Fibroblast of skin of scalp (primary cell): ENCODE measurements at places on chromosomes 6 and 20.

- no peak for DNase-seq
Observed at GRCh38 chr6:118650582-118651281, 659 bp downstream of the CEP85L start.

- DNase-seq = no peak
Observed at GRCh38 chr6:133390168-133390567, 149.0 kb downstream of the EYA4 start.

- no peak for DNase-seq
Observed at GRCh38 chr20:4998160-4998651, 3.1 kb downstream of the SLC23A2 start.

- DNase-seq = no peak
Observed at GRCh38 chr20:3231116-3231515, 7.9 kb downstream of the SLC4A11 start.

DNA sequence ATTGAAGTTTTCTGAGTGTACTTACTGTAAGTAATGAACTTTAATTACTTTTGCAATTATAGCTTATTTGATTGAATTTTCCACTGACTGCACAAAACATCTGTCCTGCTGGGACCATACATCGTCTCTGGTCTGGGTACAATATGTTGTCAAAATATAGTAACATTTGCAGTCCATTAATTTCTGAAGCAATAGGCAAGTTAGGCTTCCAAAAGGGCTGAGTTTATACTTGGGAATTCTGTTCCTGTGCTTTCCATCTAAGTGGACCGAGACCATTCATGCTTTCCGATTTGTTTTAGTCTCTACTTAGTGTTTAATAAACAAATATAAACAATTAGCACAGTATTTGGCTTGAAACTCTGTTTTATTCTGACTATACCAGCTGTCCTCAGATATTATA lies 139.3 kb downstream of the RFPL4B start:
- no peak for DNase-seq

DNA sequence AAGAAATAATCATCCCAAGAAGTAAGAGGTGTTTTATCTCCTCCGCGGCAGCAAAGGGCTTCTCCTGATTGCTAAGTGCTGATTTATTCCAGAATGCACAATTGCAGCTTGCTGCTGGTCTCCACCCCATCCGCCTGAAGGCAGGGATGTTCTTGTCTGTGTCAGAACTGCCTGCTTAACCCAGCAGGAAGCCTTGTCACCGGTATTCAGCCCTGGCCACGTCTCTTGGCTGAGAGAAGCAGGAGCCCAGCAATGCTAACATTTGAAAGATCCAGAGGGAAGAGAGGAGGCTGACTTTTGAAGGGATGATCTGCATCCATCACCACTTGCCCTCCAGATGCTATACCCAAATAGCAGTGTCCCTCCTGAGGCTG lies 4.2 kb downstream of the SCML4 start:
- DNase-seq = peak; percentile 42

- DNase-seq = no peak
Observed at GRCh38 chr6:38221251-38221650, 401.7 kb downstream of the ZFAND3 start.

DNA sequence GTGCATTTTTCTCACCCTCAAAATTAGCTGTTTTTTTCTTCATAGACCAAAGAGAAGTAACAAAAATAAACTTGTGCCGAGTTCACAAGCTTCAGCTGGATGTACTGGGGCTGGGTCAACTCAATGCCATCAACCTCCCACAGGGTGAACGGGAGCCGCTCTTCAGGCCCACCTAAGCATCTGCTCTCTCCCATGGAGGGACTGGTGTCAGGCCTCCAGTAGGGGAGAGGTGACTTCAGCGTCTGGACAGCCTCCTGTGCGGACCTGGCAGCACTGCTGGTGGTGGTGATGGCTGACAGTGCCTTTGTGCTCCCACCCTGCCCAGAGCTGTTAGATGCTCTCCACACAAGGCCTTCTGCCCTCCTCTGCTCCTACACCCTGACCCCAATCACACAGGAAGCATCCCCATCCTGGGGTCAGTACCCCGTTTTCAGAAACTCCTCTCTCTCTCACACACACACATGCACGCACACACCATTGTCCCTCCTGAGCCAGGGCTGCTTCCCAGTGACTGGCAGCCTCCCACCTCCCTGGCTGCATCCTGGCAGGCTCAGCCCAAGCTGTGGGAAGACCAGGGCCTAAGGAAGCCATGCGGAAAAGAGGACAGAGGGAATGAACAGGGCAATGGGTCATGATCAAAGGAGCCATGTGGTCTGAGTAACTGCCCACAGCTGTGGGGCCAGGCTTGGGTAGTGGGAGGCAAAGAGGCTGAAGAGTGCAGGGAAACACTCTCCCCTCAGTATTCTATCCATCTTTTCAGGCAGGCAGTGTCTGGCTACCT lies 17.7 kb downstream of the CST8 start:
- DNase-seq = no peak

- no peak for DNase-seq
Observed at GRCh38 chr20:6007094-6007528, 46.7 kb downstream of the LRRN4 start.

DNA sequence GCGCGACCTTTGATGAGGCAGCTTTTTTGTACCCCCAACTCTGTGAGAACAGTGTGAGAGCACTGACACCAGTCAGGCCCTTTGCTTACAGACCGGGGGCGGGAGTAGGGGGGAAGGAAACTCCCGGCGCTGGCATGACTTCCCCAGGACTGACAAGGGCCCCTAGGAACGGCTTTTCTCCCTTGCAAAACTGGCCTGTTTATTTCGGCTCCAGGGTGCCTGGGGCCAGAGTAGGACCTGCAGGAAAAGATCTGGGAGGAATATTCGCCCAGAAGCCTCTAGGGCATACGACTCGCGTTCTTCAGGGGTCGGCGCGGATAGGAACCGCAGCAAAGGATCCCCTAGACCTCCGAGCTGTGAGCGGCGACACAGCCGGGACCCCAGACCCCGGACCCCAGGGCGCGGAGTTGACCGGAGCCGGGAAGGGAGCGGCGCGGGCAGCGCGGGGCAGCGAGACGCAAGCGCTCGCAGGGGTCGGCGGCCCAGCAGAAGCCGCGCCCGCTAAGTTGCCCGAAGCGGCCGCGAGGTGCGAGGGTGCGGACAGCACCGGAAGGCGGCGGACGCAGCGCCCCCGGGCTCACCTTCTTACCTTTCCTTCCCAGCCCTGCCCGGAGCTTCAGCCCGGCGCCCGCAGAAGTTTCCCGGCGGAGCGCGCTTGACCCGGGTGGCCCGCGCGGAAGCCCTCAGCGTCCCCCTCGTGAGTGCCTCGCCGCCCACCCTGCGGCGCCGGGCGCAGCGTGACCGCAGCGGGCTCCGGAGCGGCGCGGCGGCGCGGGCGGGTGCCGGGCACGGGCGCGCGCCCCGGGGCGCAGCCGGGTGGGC lies at the start of gene POPDC3:
Gene POPDC3 (minus strand): TSS at position 771 of the 822 bp plus-strand sequence. CDS start 18,105 bp downstream, outside the sequence.
- DNase-seq = peak; percentile 63

DNA sequence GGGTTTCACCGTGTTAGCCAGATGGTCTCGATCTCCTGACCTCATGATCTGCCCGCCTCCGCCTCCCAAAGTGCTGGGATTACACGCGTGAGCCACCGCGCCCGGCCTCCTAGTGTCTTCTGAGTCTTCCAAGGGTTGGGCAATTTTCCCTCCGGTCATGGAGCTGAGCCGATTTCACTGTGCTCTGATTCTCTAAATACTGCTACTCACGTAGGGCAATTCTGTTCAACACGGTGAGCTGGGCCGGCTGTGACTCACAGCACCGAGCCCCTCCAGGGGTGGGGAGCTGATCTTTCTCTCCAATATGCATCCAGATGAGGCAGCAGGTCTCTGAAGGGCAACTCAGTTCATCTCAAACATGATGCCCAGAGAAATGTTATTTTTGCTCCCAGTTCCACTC lies 71.6 kb upstream of the CD93 start:
- no peak for DNase-seq

DNA sequence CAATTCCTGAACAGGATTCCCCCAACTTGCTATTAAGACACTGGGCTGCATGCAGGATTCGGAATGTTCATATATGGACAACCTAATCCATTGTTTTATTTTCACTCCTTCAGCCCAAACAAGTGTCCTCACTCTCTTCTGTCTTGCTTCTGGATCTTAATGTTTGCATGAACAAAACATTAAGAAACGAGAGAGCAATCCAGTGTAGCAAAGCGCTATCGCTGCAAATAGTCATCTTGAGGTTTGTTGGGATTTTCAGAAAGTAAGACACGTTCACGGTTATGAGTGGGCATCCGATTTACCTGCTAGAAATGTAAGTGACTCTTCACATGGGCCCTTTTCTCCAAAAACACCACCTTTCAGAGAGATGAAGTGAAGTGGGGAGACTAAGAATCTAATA lies 156.4 kb downstream of the MBOAT1 start:
- no peak for DNase-seq

DNA sequence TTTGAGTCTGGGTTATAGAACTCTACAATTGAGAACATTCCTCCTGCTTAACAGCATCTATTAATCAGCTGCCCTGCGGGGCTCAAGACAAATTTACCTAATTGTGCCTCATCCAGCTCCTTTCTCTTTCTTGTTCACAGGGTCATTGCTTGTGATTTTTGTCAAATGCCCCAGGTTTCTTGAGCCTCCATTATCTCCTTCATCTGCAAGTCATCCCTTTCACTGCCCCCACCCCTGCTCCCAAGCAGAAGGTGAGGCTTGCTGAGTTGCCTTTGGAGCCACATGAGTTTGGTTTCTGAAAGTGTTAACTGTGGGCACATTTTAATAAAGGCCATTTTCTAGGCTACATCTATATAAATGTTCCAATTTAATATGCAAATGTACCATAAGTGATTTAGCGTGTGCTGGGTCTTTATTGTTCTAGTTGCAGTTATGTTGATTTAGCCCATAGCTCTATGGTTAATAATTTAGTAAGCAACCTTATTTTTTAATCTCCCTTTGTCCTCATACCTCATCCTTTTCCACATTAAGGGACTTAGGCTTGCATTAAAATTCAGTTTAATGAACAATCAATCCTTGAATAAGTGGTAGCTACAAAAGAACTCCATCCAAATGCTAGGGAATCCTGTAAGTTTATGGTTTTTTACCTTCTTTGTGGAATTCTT lies 56.1 kb downstream of the VSTM2L start:
- DNase-seq = no peak

DNA sequence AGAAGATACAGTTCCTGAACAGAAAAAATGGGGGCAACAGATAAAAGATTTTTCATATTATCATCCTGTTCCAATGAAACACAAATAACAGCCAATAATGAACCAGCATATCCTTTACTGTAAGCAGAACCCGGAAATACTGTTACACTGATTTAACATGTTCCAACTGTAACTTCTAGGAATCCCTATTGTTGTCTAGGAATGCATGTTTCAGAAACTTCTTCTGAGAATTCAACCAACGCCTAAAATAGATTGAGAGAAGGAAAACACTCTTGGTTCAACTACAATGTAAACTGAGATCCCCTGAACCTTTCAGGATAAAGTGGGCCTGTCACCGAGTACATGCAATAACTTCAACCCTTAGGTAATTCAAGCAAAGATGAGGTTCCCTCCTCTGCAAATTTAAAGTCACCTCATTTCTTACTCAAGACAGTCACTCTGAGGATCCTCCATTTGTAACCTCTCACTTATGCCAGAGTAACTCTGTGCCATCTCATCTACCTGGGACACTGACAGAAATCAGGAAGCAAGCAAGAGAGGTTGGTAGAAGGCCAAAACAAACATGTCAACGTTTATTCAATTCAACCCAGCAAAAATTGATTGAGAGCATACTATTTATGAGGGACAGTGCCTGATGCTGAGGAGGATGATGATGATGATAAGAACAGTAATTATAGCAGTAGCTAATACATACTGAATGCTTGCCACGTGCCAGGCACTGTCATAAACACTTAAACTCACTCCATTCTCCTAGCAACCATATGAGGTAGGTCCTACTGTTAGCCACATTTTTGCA lies 14.1 kb downstream of the UBE3D start:
- DNase-seq = no peak

GRCh38 chr20:47984437-47984836 lies 199.2 kb upstream of the SULF2 start:
- DNase-seq = no peak

- no peak for DNase-seq
Observed at GRCh38 chr6:133621751-133622150, 267.2 kb upstream of the TCF21 start.

- no peak for DNase-seq
Observed at GRCh38 chr6:169022079-169022478, 231.6 kb downstream of the THBS2 start.

- no peak for DNase-seq
Observed at GRCh38 chr6:140393665-140394540, 1019.5 kb upstream of the CITED2 start.

- DNase-seq = no peak
Observed at GRCh38 chr6:111888928-111889695, 15.9 kb upstream of the FYN start.

- DNase-seq = no peak
Observed at GRCh38 chr20:3896853-3897583, 7.8 kb downstream of the PANK2 start.

DNA sequence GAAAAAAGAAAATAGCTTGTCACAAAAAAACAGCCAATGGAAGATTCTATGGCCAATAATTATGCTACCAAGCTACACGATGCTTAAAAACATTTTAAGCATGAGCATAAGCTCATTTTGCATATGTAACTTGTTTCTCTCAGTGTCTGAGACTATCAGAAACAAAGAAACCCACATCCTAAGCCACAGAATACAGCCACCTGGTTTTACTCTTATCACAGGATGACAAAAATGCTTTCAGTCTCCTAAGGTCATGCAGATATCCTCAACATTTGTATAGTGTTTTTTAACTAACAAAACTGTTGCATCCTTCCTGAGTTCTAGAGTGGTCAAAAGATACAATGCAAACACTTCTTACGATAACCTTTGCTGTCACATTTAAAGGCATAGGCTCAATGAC lies 172.1 kb upstream of the RUNX2 start:
- DNase-seq = no peak

GRCh38 chr6:89024456-89024855 lies 56.1 kb upstream of the PNRC1 start:
- no peak for DNase-seq

DNA sequence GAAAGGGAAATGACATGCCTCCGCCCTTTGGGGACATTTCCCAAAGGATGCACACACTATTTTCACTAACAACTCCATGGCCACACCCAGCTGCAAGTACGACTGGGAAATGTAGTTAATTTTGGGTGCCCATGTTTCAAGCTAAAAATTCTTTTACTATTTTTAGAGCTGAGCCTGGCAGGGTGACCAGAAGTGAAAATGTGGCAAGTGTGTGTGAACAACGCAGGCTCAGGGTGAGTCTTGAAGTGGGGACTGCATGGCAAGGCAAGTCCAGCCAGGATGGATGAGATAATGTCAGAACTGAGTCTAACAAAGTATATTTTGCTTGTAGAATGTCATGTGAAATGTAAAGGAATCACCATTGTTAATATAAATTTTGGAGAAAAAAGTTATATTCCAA lies 17.0 kb upstream of the CD109 start:
- no peak for DNase-seq

DNA sequence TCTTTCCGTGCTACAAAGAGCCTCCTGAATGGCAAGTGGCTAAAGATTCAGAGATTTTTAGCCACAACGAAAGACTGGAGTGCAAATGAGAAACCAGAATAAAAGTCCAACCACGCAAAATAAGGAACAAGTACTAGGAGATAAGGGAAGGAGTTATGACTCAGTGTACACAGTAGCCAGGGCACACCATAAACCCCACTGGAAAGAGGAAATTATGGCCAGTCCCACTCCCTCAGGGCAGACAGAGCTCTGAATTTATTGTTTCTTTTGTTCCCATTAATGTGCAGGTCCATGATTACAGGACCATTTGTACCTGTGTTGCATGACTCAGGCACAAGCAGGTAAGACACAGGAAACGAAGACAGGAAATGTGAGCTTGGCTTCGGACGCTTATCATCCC lies 150.3 kb upstream of the PREP start:
- no peak for DNase-seq

GRCh38 chr6:29502181-29502580 lies 14.4 kb upstream of the MAS1L start:
- no peak for DNase-seq
